Stimulated activated CD4-positive, alpha-beta T cell treated with anti-CD3 and anti-CD28 coated beads, TNF-alpha, amount 100 ng/mL, for 48 hours (primary cell): ENCODE measurements at places on chromosomes 4 and X.

DNA sequence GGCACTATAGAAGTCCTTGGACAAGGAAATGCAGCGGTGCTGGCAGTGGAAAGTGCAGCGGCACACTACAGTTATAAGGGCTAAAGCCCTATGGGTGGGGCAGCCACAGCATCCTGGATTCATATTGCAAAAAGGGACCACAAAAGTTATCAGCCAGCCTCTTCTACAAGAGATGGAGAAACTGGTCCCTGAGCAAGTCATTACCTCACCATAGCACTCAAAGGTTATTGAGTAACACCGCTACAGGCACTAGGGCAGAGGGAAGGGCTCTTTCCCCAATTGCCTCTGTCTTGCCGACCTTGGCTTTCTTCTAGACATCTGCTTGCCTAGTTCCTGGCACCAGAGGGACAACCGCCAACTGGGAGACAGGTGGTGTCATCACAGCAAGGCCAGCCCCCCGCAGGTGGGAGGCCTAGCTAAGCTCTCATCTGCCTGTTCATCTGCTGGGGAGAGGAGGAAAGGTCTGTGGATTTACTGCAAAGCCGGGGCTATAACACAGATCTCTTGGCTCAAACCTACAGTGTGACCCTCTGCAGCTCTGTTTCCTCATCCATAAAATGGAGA, 600.0 kb downstream of the BCOR start:
- no peak for DNase-seq

GRCh38 chrX:45801554-45801953, 600.9 kb upstream of the DIPK2B start:
- DNase-seq, result no peak

DNA sequence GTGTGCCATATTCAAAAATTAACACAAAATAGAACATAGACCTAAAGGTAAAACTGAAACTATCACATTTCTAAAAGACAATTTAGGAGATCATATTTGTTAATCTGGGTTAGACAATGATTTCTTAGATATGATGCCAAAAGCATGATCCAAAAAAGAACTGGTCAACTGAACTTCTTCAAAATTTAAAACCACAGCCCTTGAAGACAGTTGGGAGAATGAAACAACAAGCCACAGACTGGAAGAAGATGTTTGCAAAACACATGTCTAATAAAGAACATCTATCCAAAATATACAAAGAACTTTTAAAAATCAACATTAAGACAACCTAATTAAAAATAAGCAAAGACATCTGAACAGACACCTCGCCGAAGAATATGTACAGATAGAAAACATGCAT, 19.5 kb downstream of the COMMD8 start:
- no peak for DNase-seq

DNA sequence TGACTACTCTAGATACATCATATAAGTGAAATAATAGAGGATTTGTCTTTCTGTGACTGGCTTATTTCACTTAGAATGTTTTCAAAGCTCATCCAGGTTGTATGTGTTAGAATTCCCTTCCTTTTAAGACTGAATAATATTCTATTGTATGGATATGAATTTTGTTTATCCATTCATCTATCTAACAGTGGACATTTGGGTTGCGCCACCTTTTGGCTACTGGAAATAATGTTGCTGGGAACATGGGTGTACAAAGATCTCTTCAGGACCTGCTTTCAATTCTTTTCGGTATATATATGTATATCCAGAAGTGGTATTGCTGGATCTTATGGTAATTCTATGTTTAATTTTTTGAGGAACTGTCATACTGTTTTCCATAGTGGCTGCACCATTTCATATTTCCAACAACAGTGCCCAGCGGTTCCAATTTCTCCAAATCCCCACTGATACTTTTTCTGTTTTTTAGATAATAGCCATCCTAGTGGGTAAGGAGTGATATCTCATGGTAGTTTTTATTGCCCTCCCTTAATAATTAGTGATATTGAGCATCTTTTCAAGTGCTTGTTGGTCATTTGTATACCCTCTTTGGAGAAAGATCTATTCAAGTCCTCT, 3.4 kb upstream of the SCD5 start:
- no peak for DNase-seq

GRCh38 chrX:74680836-74681235, 66.4 kb upstream of the RLIM start:
- no peak for DNase-seq

DNA sequence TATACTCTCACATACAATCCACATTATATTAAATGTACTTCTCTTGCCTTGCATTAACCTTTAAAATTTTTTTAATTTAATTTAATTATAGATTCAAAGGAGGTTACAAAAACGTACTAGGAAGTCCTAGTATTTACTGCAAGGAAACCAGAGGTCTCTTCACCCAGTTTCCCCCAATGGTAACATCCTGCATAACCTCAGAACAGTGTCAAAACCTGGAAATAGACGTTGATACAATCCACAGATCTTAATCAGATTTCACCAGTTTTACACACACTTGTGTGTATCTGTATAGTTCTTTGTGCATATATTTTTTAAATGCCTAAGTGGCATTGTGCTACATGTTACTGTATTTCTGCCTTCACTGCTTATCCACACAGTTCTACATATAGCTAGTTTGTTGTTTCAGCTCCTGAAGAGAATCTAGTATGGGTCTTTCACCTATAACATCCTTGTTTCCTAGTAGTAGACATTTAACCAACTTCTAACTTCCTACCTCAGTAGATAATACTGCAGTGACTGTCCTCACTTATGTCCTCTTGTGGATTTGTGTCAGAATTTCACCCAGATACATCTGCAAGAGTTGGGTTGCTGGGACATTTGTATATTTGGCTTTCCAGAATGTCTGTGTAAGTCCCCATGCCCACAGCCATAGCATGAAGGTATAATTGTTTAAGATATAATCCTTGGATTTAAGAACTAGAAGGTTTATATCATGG, 103.2 kb downstream of the NFKB1 start:
- DNase-seq, result no peak

DNA sequence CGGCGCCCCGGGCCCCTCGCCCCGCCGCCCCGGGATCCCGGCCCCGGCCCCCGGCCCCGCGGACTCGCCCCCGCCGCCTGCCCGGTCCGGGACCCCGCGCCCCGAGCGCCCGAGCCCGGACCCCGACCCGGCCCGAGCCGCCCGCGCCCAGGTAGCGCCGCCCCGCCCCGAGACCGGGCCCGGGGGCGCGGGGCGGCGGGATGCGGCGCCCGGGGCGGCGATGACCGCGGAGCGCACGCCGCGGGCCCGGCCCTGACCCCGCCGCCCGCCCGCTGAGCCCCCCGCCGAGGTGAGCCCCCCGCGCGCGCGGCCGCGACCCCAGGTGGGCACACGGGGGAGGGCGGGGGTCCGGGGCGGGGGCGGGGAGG, 224 bp downstream of the FGFRL1 start:
- no peak for DNase-seq

- no peak for DNase-seq
These were observed 5.9 kb downstream of the SMIM43 start for GRCh38 chr4:121758925-121759568.

DNA sequence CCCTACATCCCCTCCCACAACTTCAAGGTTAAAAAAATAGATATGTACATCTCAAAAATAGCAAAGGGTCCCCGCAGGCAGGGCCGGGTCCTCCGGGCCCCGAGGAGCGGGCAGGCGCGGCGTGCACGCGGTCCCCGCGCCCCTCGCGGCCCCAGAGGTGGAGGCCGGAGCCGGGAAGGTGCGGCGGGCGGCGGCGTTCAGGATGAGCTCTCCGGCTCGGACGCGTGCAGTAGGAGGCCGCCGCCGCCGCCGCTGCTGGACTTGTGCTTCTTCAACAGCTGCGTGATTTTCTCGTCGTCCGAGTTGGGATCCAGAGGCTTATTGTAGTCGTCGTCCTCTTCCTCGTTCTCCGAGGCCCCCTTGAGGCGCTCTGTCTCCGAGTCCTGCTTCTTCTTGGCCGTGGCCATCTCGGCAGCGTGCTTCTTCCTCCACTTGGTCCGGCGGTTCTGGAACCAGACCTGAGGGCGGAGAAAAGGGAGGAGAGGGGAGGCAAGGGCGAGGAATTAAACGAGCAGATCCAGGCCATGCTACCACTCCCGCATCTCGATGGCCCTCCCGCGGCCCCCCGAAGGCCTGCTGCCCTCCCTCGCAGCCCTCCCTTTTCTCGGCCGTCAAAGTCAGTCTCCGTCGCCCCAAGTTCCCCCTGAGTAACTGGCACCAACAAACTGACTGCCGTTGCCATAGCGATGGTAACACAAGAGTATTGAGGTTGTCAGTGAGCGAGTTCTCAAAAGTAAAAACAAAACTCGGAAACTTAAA, 5.8 kb downstream of the NKX6-1 start:
- no peak for DNase-seq

DNA sequence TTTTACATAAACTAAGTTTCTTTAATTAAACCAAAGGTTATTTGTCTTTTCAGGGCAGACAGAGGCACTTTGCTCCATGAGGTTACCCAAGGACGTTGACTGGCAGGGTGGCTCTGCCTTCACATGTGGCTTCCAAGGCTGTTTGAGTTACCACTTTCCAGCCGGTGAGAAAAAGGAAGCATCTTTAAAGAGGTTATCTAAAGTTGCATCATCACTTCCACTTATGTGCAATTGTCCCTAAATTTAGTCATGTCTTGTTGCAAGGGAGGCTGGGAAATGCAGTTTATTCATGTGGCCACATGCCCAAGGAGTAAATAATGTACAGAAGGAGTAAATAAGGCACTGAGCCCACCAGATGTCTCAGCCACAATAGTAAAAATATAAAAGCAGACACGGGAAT, 29.0 kb upstream of the RAP1GDS1 start:
- DNase-seq, result no peak
